ENCODE measurements at places on chromosomes 6 and 20.

DNA sequence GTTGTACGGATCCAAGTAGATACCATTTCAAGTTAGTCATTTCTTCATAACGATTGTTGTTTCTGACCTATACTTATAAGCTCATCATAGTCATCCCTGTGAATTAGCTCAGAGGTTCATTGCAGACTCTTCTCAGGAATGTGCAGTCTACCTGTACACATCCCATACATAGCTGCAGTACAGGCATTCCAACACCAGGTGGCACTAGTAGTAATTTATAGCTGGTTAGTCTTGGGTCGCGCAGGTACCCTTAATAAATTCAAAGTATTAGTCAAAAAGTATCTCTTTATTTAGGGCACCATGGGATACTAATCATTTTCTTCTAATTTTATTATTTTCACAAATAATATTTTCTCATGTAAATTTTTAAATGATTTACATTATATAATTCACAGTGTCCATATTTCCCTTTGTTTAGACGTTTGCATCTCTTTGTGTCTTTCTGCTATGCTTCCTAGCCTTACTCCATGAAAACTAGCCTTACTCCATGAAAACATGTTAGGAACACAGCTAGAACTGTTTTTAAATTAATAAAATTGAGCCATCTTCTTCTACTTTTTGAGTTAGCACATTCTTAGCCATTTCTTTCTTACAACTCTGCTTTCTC lies 128.6 kb upstream of the FAM83B start:
- no peak overlapping the region for H3K4me3 ChIP-seq
- no peaks in the 10 kb centered on the region for H3K36me3 ChIP-seq
- H3K27ac ChIP-seq, result no peak overlapping the region
- peaks cover 6% of the 10 kb centered on the region for H3K27me3 ChIP-seq
- DNase-seq, result no peak
- peaks cover 4% of the 10 kb centered on the region for H3K4me1 ChIP-seq

GRCh38 chr20:53750827-53751619 lies 157.4 kb upstream of the ZNF217 start:
- no peak overlapping the region for H3K4me3 ChIP-seq
- H3K27me3 ChIP-seq, result no peaks in the 10 kb centered on the region
- H3K4me1 ChIP-seq, result peaks cover 32% of the 10 kb centered on the region
- DNase-seq, result no peak

DNA sequence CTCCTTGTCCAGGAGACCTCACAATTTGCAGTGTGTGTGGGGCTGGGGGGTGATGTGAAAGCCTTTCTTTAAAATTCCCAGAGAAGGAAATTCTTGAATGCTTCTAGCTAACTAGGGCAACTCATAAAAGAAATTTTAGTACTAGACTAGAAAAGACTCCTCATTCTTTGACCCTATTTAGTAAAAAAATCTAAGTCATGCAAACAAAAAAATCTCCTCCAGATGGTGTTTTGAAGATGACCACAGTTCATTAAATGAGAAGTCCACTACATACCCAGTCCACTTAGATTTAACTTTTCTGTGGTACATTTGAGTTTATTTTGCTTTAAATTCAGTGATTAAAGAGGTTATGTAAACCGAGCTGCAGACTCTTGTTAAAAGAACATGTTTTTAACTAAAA lies 67.5 kb downstream of the NDUFAF5 start:
- peaks cover 4% of the 10 kb centered on the region for H3K4me1 ChIP-seq
- no peak overlapping the region for H3K4me3 ChIP-seq
- no peaks in the 10 kb centered on the region for H3K36me3 ChIP-seq
- no peak overlapping the region for H3K27ac ChIP-seq
- no peak for DNase-seq

DNA sequence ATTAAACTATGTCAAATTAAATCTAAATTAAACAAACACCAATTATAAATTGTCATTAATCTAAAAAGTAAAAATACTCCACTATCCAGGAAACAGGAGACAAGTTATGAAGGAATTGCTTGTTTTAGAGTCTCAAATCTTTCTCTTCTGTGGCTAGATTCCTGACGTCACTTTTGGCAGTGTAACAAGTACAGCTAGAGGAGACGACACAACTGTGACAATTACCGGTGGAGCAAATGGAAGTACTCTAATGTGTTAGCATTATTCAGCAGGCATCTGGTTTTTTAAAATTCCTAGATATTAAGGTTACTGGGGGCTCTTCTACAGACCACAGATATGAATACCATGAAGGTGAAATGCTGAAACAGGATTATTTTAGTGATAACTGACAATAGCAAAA lies 1042.7 kb downstream of the EPHA7 start:
- H3K27me3 ChIP-seq, result no peaks in the 10 kb centered on the region
- H3K4me1 ChIP-seq, result peaks cover 7% of the 10 kb centered on the region
- no peak for DNase-seq
- no peak overlapping the region for H3K27ac ChIP-seq

- peak overlapping the region; percentile 57 for H3K27ac ChIP-seq
- peaks cover 7% of the 10 kb centered on the region for H3K4me1 ChIP-seq
- no peak overlapping the region for H3K4me3 ChIP-seq
- H3K36me3 ChIP-seq, result peaks cover 37% of the 10 kb centered on the region
- DNase-seq, result peak; percentile 84
- no peaks in the 10 kb centered on the region for H3K27me3 ChIP-seq
Measured at GRCh38 chr20:17625246-17626051, 55.6 kb downstream of the DSTN start.
